Activated CD8-positive, alpha-beta T cell treated with anti-CD3 and anti-CD28 coated beads, Interleukin-2, amount 10 ng/mL, durations not matched to agents 7 days and 5 days (primary cell): ENCODE measurements at places on chromosomes 3 and 15. TPM values are rescaled to one million over a fixed set of nuclear protein-coding genes. Genes with fewer than 3 reads are reported as not detected.

- no peak overlapping the region for H3K4me3 ChIP-seq
- no peak overlapping the region for H3K27ac ChIP-seq
- no peaks in the 10 kb centered on the region for H3K36me3 ChIP-seq
- no peaks in the 10 kb centered on the region for H3K4me1 ChIP-seq
Observed at GRCh38 chr3:69671082-69671952, 67.9 kb upstream of the MITF start.

Gene CEMIP
- total RNA-seq = not detected

- DNase-seq = no peak
- no peak overlapping the region for H3K4me3 ChIP-seq
- no peaks in the 10 kb centered on the region for H3K27me3 ChIP-seq
- H3K4me1 ChIP-seq = peaks cover 4% of the 10 kb centered on the region
- peaks cover 1% of the 10 kb centered on the region for H3K36me3 ChIP-seq
Observed at GRCh38 chr3:18580268-18580667, 155.1 kb upstream of the SATB1 start.

Gene ZNF662
- total RNA-seq = 1.2 TPM

Gene CLSTN2
- total RNA-seq = not detected

DNA sequence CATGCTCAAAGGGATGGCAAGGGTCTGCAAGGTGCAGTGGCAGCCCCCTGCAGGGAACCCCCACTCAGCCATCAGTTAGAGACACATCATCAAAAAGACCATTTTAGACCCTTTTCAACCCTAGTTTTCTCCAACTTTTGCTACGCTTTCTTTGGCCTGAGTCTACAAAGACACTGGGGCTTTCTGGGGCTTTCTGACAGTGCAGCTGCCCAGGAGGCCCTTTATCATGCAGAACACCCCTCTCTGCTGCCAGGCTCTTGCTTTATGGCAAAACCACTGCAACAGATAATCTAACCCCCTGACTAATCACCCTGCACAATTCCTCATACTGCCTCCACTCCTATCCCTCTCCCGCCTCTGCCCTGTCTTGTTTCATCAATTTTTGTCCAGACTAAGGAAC is 2.4 kb downstream of the NMNAT3 start:
- H3K4me3 ChIP-seq = no peak overlapping the region
- peaks cover 6% of the 10 kb centered on the region for H3K4me1 ChIP-seq
- peaks cover 10% of the 10 kb centered on the region for H3K27me3 ChIP-seq
- H3K27ac ChIP-seq = no peak overlapping the region

DNA sequence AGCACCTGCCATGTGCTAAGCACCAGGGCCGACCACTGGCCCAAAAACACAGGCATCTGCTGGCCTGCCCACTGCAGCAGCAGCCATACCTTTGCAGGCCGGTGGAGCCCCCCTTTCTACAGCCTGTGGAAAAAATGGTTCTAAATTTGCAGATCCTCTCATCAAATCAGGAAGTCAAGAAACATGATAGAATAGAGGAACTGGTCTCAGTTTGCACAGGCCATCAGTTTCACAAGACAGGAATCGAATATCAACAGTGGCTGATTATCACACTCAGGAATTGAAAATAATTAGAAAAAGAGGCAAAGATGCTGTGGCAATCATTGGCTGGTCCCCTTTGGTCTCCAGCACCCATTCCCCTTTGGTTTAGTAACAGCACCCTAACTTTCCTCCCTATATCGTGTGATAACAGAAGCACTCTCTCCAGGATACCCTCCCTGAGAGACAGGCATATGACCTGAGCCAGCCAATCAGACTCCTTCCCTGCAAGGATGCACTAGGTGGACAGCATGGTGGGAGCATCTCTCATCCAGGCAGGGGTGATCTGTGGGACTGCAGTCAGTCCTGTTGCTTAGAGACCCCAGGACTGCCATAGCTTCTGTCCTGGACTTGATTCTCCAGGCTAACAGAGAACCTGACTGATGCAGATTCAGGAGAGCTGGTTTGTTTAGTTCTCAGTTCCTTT is 3.5 kb upstream of the PAK6 start:
- no peak overlapping the region for H3K4me3 ChIP-seq
- H3K27me3 ChIP-seq = peaks cover 17% of the 10 kb centered on the region
- no peak for DNase-seq
- H3K27ac ChIP-seq = no peak overlapping the region
- H3K36me3 ChIP-seq = peaks cover 9% of the 10 kb centered on the region

- H3K36me3 ChIP-seq = no peaks in the 10 kb centered on the region
- no peak overlapping the region for H3K27ac ChIP-seq
- H3K4me1 ChIP-seq = no peaks in the 10 kb centered on the region
Observed at GRCh38 chr3:176159796-176160195, 1037.5 kb downstream of the TBL1XR1 start.

Gene GXYLT2
- not detected for total RNA-seq

GRCh38 chr15:89628806-89629715 is 26.2 kb downstream of the KIF7 start:
- no peaks in the 10 kb centered on the region for H3K4me1 ChIP-seq
- no peaks in the 10 kb centered on the region for H3K27me3 ChIP-seq

DNA sequence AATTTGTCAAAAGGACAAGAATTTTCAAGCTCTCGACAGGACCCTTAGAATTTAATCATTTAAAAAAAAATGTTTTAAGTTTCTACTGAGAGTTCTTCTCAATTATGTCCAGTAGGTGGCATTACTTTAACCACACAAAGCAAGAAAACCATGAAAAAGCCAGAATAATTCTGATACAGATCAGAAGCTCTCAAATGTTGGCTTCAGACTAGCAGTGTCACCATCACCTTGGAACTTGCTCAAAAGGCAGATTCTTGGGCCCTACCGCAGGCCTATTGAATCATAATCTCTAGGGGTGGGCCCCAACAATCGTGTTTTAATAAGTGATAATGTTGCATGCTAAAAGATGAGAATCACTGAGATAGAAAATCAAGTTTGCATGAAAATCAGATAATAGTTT is 99.5 kb upstream of the KCNMB2 start:
- H3K4me3 ChIP-seq = no peak overlapping the region
- H3K4me1 ChIP-seq = no peaks in the 10 kb centered on the region
- H3K36me3 ChIP-seq = no peaks in the 10 kb centered on the region

DNA sequence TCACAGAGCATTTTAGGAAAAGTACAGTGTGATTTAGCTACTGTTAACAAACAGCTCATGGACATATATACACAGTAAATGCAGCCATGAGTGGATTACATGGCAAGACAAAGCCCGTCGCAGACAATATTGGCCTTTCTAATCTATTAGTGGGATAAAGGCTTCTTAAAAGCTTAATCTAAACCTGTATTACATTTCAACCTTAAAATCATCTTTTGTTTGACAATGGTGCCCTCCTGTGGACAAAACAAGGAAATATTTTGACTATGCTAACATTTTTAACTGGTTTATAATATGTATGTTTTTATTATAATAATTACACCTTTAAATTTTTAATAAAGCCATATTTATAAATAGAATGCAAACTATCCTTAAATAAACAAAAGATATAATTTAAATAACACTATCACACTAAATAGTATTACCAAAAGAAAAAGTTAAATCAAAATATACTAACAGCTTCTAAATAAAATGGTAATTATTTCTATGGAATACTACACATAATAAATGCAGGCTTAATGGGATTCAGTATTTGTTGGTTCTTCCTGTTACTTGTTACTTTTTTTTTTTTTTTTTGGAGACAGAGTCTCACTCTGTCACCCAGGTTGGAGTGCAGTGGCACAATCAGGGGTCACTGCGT is 38.6 kb downstream of the TAFA4 start:
- DNase-seq = no peak
- H3K4me1 ChIP-seq = no peaks in the 10 kb centered on the region
- H3K4me3 ChIP-seq = no peak overlapping the region
- H3K36me3 ChIP-seq = no peaks in the 10 kb centered on the region
- H3K27me3 ChIP-seq = peaks cover 13% of the 10 kb centered on the region

- DNase-seq = no peak
- H3K36me3 ChIP-seq = no peaks in the 10 kb centered on the region
- no peak overlapping the region for H3K4me3 ChIP-seq
Observed at GRCh38 chr15:83993591-83993990, 242.0 kb upstream of the GOLGA6L4 start.

GRCh38 chr3:165194511-165195240 is 1.5 kb downstream of the SLITRK3 start:
- no peaks in the 10 kb centered on the region for H3K4me1 ChIP-seq
- DNase-seq = no peak
- no peak overlapping the region for H3K4me3 ChIP-seq
- peaks cover 2% of the 10 kb centered on the region for H3K36me3 ChIP-seq
- no peak overlapping the region for H3K27ac ChIP-seq

Gene PRKCD
- total RNA-seq = 20.5 TPM

DNA sequence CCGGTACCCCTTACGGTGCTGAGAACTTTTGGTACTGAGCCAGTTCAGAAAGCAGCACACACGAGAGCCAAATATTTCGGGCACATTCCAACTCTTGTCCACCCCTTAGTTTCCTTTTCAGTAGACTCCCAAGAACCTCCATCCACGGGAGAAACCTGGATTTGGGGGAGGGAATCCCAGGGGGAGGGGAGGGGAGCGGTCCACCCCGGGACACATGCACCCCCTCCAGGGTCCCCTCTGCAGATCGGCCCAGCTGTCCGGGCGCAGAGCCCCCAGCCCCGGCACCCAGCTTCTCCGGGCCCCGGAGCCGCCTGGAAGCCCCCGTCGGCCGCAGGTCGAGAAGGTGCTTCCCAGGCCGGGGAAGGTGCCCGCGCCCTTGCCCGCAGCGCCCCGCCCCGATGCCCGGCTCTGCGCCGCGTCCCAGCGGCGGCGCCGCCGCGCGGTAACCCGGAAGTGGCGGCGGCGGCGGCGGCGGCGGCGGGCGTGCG is 455 bp upstream of the ABHD17C start:
- H3K27me3 ChIP-seq = peaks cover 48% of the 10 kb centered on the region
- peak; percentile 22 for DNase-seq
- peak overlapping the region; percentile 79 for H3K4me3 ChIP-seq
- H3K27ac ChIP-seq = peak overlapping the region; percentile 62
- no peaks in the 10 kb centered on the region for H3K36me3 ChIP-seq

GRCh38 chr15:62730825-62731224 is 311.7 kb upstream of the TPM1 start:
- peaks cover 11% of the 10 kb centered on the region for H3K27me3 ChIP-seq
- no peaks in the 10 kb centered on the region for H3K36me3 ChIP-seq
- DNase-seq = no peak
- no peaks in the 10 kb centered on the region for H3K4me1 ChIP-seq

Gene WDR93
- total RNA-seq = not detected

- H3K4me1 ChIP-seq = peaks cover 18% of the 10 kb centered on the region
- no peak overlapping the region for H3K27ac ChIP-seq
- peaks cover 9% of the 10 kb centered on the region for H3K36me3 ChIP-seq
- no peak for DNase-seq
- no peak overlapping the region for H3K4me3 ChIP-seq
- peaks cover 3% of the 10 kb centered on the region for H3K27me3 ChIP-seq
Observed at GRCh38 chr3:157116017-157116416, 43.9 kb downstream of the CCNL1 start.

Gene HTR3E
- total RNA-seq = not detected

GRCh38 chr3:168671091-168671490 is 575.4 kb upstream of the GOLIM4 start:
- H3K4me3 ChIP-seq = no peak overlapping the region
- H3K4me1 ChIP-seq = no peaks in the 10 kb centered on the region
- DNase-seq = no peak
- H3K36me3 ChIP-seq = no peaks in the 10 kb centered on the region

Gene SYNM
- 0.29 TPM for total RNA-seq

GRCh38 chr15:78216276-78217104 is 17.9 kb downstream of the ACSBG1 start:
- H3K36me3 ChIP-seq = no peaks in the 10 kb centered on the region
- DNase-seq = no peak
- no peak overlapping the region for H3K27ac ChIP-seq
- no peak overlapping the region for H3K4me3 ChIP-seq
- H3K27me3 ChIP-seq = peaks cover 15% of the 10 kb centered on the region

Gene CPB1
- total RNA-seq = not detected

Gene SMCO1
- total RNA-seq = not detected

DNA sequence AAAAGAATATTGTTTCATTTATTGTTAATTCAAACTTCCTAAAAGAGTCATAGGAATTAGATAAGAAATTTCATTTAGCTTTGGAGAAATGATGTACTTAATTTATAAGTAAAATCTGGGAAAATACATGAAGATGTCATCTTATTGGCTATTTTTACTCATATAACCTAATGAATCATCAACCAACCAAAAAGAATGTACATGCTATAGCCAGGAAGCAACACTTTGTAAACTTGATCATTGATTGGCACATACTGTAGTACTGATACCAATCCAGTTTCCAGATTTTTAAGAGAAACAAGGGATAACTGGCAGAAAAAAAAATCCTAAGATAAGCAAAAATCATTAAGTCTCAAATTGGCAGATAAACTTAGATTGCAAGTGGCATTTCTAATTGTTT is 207.9 kb upstream of the CDIN1 start:
- H3K27me3 ChIP-seq = no peaks in the 10 kb centered on the region
- H3K4me1 ChIP-seq = no peaks in the 10 kb centered on the region
- DNase-seq = no peak
- H3K4me3 ChIP-seq = no peak overlapping the region

GRCh38 chr15:69457304-69458280 is 5.0 kb downstream of the RPLP1 start:
- DNase-seq = no peak
- H3K27ac ChIP-seq = no peak overlapping the region
- peaks cover 54% of the 10 kb centered on the region for H3K36me3 ChIP-seq
- no peak overlapping the region for H3K4me3 ChIP-seq
- peaks cover 35% of the 10 kb centered on the region for H3K4me1 ChIP-seq

Gene C3orf20
- 0.10 TPM for total RNA-seq

DNA sequence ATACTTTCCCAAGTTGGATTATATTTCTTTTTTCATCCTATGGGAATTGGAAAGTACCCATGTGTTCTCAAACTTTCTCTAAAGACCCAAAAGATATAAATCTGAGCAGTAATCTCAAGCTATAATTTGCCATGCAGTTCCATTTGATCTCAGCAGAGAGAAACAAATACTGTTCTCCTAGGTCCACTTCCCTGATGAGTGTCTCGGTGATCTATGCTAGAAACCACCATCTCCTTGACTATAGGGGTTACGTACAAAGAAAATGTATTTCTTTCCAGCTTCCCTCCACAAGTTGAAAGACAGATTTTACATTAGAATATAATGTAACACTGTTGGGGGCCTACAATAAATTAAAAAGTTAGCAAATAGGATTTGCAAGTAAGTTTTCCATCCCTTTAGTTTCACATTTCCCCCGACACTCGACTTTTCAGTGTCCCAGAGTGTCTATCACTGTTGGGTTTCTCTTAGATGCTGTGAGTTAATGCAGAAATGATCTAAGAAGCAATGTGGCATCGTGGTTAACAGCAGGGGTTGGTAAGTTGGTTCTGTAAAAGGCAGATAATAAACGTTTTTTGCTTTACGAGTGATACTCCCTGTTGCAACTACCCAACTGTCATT is 465.1 kb upstream of the CFAP20DC start:
- H3K4me1 ChIP-seq = peaks cover 14% of the 10 kb centered on the region
- DNase-seq = no peak
- H3K27ac ChIP-seq = no peak overlapping the region
- H3K27me3 ChIP-seq = no peaks in the 10 kb centered on the region

GRCh38 chr3:127690106-127690505 is 17.4 kb downstream of the ABTB1 start:
- H3K4me1 ChIP-seq = no peaks in the 10 kb centered on the region
- H3K27ac ChIP-seq = no peak overlapping the region
- H3K27me3 ChIP-seq = no peaks in the 10 kb centered on the region

Gene ERC2
- total RNA-seq = not detected

Gene COL8A1
- total RNA-seq = 0.10 TPM

GRCh38 chr15:63405683-63406390 is 24.2 kb upstream of the CA12 start:
- no peak for DNase-seq
- no peaks in the 10 kb centered on the region for H3K36me3 ChIP-seq
- H3K4me1 ChIP-seq = peaks cover 9% of the 10 kb centered on the region
- H3K27ac ChIP-seq = no peak overlapping the region
- H3K27me3 ChIP-seq = no peaks in the 10 kb centered on the region
- no peak overlapping the region for H3K4me3 ChIP-seq

Gene MKRN3
- total RNA-seq = 0.91 TPM

Gene C3orf85
- not detected for total RNA-seq

Gene TERC
- total RNA-seq = 10.8 TPM

Gene GPR176
- not detected for total RNA-seq
